ENCODE measurements at places on chromosomes 4 and X. TPM values are rescaled to one million over a fixed set of nuclear protein-coding genes. Genes with fewer than 3 reads are reported as not detected.

The PNMA5 gene
- total RNA-seq: not detected

DNA sequence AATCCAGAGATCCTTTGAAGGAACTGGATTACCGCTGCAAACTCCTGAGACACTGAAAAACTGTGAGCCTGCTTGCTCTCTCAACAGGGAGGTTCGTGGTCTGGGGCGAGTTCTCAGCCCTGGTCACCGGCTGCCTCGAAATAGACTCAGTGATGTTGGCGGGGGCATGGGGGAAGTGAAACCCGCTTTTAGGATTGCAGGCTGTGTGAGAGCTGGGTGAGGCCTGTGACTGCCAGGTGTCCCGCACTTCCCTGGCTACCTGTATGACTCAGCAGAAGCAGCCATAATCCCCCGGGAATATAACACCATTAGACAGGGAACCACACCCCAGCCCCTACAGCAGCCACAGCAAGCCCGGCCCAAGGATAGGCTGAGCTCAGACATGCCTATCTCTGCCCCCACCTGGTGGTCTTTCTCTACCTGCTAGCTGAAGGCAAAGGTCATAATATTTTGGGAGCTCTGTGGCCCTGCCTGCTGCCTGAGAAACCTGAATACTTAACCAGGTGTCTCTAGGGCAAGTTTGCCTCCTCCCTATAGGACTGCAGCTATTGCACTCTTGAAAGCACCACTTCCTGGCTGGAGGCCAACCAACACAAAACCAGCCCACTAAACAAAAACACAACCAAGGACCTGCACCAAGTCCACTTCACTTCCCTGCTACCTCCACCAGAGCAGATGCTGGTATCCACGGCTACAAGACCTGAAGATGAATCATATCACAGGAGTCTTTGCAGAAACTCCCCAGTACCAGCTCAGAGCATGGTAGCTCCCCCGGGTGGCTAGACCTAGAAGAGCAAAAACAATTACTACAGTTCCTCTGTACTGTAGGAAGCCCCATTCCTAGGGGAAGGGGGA is 202.0 kb downstream of the RRAGB start:
- DNase-seq: no peak

DNA sequence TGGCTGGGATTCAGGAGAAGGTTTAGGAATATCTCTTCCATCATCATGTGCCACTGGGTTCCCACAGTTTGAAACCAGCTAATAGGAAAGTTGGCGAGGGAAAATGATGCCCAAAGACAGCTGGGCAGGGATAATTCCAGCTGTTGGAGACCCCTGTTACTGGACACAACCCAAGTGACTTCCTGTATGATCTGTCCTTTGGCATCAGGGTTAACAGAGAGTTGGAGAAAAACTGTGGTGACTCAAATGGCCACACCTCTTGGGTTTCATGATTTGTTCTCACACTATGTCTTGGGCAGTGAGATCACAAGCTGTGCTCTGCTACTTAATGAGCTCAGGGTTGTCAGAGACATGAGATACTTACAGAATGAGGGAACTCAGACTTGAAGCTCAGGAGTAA is 3.8 kb downstream of the FGF16 start:
- DNase-seq: no peak

The TBC1D9 gene
- total RNA-seq: 11.2 TPM

- peak; percentile 58 for DNase-seq
Measured at GRCh38 chr4:825971-826330, at the start of gene CPLX1. Gene CPLX1, minus strand, starts transcription at chr4:826129. Its CDS starts 1,607 bp downstream, at chr4:824522.

GRCh38 chr4:336099-336892 is 1.3 kb upstream of the ZNF141 start:
- DNase-seq: peak; percentile 35

All from body of pancreas (tissue), 4 donors.